ENCODE measurements at places on chromosomes 4 and X. TPM values are rescaled to one million over a fixed set of nuclear protein-coding genes. Genes with fewer than 3 reads are reported as not detected.

Gene CRMP1
- 1.4 TPM for total RNA-seq

GRCh38 chr4:160353548-160353947 lies 1250.7 kb downstream of the RAPGEF2 start:
- no peak overlapping the region for H3K27ac ChIP-seq
- H3K36me3 ChIP-seq, result no peaks in the 10 kb centered on the region
- H3K4me3 ChIP-seq, result no peak overlapping the region
- H3K27me3 ChIP-seq, result no peaks in the 10 kb centered on the region

Gene PABPC4L
- 0.47 TPM for total RNA-seq

Gene CCDC120
- total RNA-seq, result 1.5 TPM

GRCh38 chr4:26073886-26074560 lies 160.0 kb downstream of the SMIM20 start:
- H3K4me1 ChIP-seq, result no peaks in the 10 kb centered on the region
- DNase-seq, result no peak
- H3K27ac ChIP-seq, result no peak overlapping the region
- no peak overlapping the region for H3K4me3 ChIP-seq

Gene SPANXC
- total RNA-seq, result not detected

Gene PGAM4
- not detected for total RNA-seq

Gene PFKFB1
- total RNA-seq, result 0.47 TPM

Gene C4orf36
- total RNA-seq, result 2.1 TPM

GRCh38 chr4:173230062-173230461 lies 61.5 kb downstream of the GALNT7 start:
- no peak overlapping the region for H3K4me3 ChIP-seq
- no peaks in the 10 kb centered on the region for H3K36me3 ChIP-seq
- peaks cover 16% of the 10 kb centered on the region for H3K4me1 ChIP-seq
